Stimulated activated naive CD4-positive, alpha-beta T cell (primary cell): ENCODE measurements at places on chromosomes 13 and 19.

DNA sequence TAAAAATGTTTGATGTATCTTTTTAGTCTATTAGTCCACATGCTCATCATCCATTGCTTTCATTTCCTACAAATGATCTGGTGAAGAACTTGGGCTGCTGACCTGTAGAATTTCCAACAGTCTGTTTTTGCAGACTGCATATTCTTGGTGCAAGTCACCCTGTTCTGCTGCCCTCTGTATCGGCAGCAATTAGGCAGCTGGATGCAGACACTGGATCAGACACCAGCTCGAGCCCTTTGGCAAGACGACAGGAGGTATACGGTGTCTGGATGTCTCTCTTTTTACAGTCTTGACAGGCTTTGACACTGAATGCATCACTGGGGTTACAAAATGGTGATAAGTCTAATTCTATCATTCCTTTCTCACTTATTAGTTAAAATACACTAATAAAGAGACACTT, 21.8 kb downstream of the MTRF1 start:
- no peak for DNase-seq

GRCh38 chr13:112695121-112695520, 5.3 kb downstream of the ATP11A start:
- DNase-seq: no peak

GRCh38 chr13:46686171-46686570, 110.8 kb downstream of the ESD start:
- no peak for DNase-seq

- DNase-seq: no peak
These were observed 2.9 kb downstream of the KASH5 start for GRCh38 chr19:49390929-49391359.

DNA sequence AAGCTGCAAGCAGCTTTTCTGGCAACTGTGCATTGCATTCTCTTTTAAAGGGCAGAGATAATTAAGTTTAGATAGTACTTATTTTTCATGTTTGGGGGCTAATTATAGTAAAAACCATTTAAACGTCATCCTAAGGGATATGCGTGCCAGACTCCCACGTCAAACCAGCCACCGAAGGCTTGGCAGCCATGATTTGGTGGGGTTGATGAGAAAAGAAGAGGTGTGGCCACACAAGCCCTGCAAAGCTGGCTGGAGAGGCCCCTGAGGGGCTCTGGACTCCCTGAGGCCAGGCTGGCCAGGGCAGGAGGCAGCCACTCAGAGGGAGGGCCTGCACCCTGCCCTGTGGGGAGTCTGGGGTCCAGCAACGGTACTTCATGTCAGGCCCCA, 17.5 kb downstream of the PEPD start:
- DNase-seq: no peak
